Stimulated activated CD4-positive, alpha-beta T cell treated with anti-CD3 and anti-CD28 coated beads, Interleukin-12 subunit alpha, Interleukin-12 subunit beta, amount 100 ng/mL, for 4 hours (primary cell): ENCODE measurements at places on chromosomes 1 and 21.

GRCh38 chr1:73593804-73594203, 604.2 kb downstream of the LRRIQ3 start:
- no peak for DNase-seq

DNA sequence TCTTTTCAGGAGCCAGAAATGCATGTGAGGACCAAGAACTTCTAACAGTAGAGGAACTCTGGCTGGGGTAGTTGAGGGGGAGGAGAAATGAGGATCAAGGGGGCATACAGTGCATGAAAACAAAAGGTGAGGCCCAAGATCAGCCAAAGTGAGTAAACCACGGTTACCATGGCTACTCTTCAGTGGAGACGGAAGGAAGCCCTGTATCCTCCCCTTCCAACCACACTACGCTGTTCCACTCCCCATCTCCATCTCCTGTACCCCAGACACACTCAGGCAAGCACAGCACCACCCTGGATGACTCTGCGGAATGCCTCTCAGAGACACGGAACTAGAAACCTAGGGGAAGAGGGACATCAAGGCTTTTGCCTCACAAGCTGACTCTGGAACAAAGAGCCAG, 157.6 kb upstream of the CAMK1G start:
- DNase-seq: no peak

GRCh38 chr1:212110617-212111016, 75.1 kb downstream of the DTL start:
- DNase-seq: no peak

- no peak for DNase-seq
Observed at GRCh38 chr1:165686121-165686970, 12.0 kb downstream of the ALDH9A1 start.

DNA sequence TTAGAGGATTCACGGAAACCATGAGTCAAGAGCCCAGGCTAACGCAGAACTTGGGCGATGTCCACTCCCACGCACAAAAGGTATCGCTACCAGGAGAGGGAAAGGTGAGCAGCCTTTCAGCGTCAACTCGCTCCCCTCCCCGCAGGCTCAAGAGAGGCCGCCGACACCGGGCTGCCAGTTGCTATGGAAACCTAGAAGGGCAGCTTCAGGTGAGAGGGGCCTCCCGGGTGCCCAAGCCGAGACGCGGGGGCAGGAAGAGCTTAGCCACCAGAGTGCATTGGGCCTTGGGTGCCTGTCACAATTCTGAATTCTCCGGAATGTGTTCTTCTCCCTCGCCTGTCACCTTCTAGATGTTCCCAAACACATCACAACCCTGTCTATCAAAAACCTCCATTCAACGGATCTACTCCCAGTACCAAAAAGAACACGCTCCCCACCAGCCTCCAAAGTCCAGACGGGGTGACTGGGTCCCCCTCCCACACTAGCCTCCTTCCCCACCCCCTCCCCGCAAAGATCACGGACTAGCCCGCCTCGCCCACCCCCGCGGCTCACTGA, 694 bp downstream of the MEAF6 start:
- DNase-seq: peak; percentile 63

DNA sequence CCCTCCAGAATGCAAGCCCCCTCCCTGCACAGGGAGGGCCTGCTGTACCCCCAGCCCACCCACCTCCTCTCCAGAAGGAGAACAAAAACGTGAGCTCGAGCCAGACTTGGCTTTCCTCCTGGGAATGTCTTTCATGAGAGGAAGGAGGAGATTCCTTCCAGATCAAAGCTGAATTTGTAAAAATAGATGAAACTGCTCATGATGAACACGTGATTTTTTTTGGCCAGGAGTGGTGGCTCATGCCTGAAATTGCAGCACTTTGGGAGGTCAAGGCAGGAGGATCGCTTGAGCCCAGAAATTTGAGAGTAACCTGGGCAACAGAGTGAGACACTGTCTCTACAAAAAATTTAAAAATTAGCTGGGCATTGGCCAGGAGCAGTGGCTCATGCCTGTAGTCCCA, 21.8 kb downstream of the GPR157 start:
- DNase-seq: no peak

GRCh38 chr1:29392036-29392435, 155.7 kb downstream of the PTPRU start:
- no peak for DNase-seq

DNA sequence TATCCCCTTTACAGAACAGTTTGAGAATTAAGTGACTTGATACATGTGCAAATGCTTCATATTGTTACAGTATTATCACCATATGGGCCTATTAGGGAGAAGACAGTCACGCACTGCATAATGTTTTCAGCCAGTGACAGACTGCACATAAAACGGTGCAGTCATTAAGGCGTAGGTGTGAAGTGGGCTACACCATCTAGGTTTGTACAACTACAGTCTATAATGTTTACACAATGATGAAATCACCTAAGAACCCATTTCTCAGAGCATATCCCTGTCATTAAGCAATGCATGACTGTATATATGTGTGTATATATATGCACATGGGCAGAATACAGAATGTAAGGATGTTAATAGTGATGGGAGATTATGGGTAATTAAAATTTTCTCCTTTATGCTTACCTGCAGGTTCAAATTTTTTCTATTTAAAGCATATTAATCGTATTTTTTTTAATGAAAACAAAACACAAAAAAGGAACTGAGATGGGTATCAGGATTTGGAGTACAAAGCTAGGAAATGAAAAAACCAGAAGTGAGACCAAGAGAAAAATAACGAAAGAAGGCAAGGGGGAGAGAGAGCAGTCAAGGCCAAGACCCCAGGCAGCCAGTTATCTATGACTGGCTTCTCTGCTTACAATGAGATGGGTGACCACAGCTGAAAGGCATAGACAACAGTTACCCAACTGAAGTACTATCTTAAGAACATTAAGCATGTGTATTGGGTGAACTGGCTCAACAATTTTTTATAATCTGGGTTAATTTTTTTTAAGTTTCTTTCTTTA, 122.9 kb upstream of the DAB1 start:
- DNase-seq: no peak

GRCh38 chr1:101193733-101194169, 43.1 kb upstream of the S1PR1 start:
- no peak for DNase-seq

- no peak for DNase-seq
Observed at GRCh38 chr1:181743878-181744312, 260.6 kb downstream of the CACNA1E start.

DNA sequence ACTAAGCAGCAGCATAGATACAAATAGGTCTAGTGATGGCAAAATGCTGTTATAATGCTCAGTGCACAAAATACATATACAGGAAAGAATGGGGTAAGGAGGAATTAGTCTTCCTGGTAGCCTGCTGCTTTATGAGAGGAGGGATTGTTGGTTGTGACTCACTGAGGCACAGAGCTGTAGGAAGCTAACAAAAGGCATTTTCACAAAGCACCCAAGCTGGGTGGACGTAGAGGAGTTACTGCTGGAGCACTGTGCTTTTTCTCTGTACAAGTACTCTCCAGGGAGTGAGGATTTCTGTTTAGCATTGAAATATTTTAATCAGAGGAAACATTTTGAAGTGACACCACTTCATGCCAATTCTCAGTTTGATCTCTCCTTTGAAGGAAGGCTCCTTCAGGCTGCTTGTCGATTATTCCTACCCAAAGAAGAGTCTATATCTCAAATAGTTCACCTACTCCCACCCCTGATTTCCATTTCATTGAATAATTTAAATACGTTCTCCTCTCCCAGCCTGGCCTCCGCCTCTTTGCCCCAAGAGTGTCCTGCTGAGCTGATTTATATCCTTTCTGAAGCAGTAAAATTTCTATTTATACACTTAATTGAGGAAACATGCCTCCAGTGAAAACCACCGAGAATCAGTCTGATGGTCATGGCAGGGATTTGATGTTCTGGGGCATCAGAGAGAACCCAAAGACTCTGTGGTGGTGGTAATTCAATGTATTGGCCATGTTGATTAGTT, 271.9 kb downstream of the HHAT start:
- no peak for DNase-seq

DNA sequence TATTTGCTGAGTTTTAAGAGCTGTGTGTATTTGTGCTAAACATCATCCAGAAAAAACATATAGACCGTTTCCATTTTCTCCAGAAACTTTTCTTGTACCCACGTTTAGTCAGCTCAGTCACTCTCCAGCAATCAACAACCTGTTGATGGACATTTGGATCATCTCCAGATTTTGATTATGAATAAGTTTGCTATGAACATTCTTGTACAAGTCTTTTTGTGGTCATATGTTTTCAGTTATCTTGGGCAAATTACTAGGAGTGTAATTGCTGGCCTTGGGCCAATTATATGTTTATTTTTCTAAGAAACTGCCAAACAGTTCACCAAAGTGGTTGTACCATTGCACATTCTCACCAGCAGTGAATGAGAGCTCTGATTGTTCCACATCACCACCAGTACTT, 221.8 kb downstream of the CENPF start:
- no peak for DNase-seq

GRCh38 chr1:36622741-36623648, 140.3 kb upstream of the CSF3R start:
- DNase-seq: no peak

GRCh38 chr1:225881081-225881958, 860 bp downstream of the TMEM63A start:
- DNase-seq: peak; percentile 27

DNA sequence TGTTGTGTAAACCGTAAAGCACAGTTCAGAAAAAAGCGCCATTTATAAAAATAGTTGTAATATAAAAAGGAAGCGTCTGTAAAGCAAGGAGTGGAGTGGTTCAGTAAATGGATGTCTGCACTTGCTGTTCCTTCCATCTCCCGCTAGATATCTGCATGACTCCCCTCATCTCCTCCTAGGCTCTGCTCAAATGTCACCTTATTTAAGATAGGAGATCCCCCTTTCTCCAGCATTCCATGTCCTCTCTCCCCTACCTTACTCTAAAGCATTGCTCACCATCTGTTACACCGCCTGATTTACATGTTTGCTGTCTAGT, 745 bp downstream of the MUL1 start:
- no peak for DNase-seq

DNA sequence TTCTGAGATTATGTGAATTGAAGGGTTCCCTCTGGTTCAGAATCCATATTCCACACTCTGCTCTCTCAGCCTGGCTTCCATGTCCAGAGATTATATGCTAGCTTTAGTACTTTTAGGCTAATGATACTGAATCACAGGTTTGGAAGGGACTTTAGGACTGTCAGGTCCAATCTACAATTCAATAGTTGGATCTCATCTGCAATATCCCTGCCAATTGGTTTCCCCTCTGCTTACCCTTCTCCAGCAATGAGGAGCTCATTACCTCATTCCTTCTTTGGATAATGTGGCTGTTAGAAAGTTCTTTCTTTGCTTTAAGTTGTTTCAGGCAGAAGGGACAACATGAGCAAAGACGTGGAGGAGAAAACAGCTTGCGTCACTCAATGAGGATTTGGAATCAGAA, 245.3 kb downstream of the PLPP3 start:
- no peak for DNase-seq

- no peak for DNase-seq
Observed at GRCh38 chr1:214514032-214514818, 37.2 kb downstream of the PTPN14 start.
